Breast epithelium (tissue), 4 donors: ENCODE measurements at places on chromosomes 4 and X. TPM values are rescaled to one million over a fixed set of nuclear protein-coding genes. Genes with fewer than 3 reads are reported as not detected.

DNA sequence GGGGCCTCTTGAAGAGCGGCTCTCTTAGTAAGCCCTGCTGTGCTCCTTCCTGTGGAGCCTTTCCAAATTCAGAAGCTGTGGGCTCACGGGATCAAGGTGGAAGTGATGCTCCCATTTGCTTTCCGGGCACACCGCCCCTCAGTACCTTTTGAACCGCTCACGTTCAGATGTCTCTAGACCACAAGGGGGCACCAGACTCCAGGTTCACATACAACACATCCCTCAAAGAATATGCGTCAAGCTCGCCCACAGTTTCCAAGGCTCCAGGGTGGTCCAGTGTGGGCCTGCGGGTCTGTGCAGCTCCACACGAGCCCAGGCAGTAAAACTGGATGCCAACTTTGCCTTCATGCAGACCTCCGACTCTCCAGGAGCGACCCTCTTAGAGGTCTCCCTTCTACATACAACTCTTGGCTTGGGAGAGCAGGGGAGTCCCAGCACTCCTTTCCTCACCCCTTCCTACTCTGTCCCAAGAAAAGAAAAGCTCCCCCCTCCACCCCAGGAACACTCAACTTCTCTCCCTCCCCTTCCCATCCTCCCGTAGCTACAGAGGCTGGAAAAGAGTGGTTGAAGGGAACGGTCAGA is 11.0 kb downstream of the SUPT20HL1 start:
- H3K27me3 ChIP-seq = no peaks in the 10 kb centered on the region
- no peaks in the 10 kb centered on the region for H3K4me1 ChIP-seq
- H3K36me3 ChIP-seq = no peaks in the 10 kb centered on the region

GRCh38 chr4:65973186-65973585 is 302.9 kb upstream of the EPHA5 start:
- H3K4me3 ChIP-seq = no peak overlapping the region
- DNase-seq = no peak
- H3K27me3 ChIP-seq = no peaks in the 10 kb centered on the region

DNA sequence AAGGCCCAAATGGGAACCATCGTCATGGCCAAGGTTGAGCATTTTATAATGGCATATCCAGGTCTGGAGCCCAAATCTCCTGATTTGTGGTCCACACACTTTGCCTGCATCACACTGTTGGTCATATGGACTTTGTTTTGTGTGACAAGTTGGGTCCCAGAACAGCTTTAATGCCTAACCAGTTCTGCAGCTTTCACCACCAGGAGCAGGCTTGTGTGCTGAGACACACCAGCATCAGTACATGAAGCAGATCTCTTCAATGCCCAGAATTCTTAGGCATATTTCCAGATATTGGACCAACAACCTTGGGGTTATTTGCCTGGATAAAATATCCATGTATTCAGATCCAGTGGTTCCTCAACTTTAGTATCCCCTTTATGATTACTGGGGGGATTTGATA is 371.3 kb downstream of the FBXW7 start:
- no peaks in the 10 kb centered on the region for H3K36me3 ChIP-seq
- H3K27ac ChIP-seq = no peak overlapping the region
- H3K4me3 ChIP-seq = no peak overlapping the region

DNA sequence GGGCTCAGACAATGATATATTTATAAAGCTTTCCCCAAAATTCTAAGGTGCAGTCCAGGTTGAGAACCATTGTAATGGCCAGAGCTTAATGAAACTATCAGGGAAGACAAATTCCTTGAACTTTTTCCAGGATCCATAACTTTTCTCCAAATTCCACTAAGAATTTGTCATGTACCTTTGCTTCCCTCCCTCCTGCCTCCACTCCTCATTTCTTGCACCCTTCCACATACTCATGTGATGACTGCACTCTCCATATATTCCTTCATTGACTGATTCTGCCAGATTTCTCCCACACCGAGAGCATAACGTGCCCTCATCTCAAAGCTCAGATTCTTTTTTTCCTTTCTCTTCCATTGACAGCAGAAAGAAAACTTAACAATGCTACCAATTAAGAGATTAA is 20.9 kb upstream of the AMELX start:
- H3K27ac ChIP-seq = no peak overlapping the region
- H3K27me3 ChIP-seq = no peaks in the 10 kb centered on the region
- no peaks in the 10 kb centered on the region for H3K36me3 ChIP-seq
- DNase-seq = no peak
- H3K4me3 ChIP-seq = no peak overlapping the region

GRCh38 chrX:19761554-19762295 is 125.7 kb downstream of the SH3KBP1 start:
- H3K4me1 ChIP-seq = no peaks in the 10 kb centered on the region
- peaks cover 6% of the 10 kb centered on the region for H3K27me3 ChIP-seq
- DNase-seq = no peak
- H3K27ac ChIP-seq = no peak overlapping the region

Gene MAGEB1
- total RNA-seq = not detected

Gene RIPPLY1
- not detected for total RNA-seq

DNA sequence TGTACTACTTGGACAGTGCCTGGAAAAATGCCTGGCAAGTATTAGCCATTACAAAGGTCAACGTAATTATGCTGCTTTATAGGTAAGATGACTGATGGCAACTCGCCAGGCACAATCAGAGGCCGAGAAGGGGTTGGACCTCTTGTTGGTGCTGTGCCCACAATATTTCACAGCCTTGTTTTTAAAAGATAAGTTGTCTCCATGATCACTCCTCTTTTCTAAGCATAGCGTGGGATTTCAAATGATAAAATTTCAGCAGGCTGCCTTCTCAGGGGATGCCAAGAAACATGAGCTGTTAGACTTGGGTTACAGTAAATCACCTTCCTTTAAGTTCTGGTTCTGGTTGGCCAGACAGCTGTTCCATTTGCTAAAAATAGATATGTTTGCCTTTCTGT is 26.9 kb downstream of the HOPX start:
- no peak overlapping the region for H3K4me3 ChIP-seq
- H3K27me3 ChIP-seq = no peaks in the 10 kb centered on the region
- H3K36me3 ChIP-seq = no peaks in the 10 kb centered on the region
- H3K27ac ChIP-seq = peak overlapping the region; percentile 19

- no peaks in the 10 kb centered on the region for H3K36me3 ChIP-seq
- no peak for DNase-seq
- no peak overlapping the region for H3K27ac ChIP-seq
- H3K4me3 ChIP-seq = no peak overlapping the region
Observed at GRCh38 chrX:122047261-122047660, 999.9 kb downstream of the GLUD2 start.

Gene CWH43
- 0.66 TPM for total RNA-seq

- no peaks in the 10 kb centered on the region for H3K36me3 ChIP-seq
- H3K4me1 ChIP-seq = no peaks in the 10 kb centered on the region
- H3K27me3 ChIP-seq = peaks cover 6% of the 10 kb centered on the region
- no peak overlapping the region for H3K4me3 ChIP-seq
- no peak for DNase-seq
Observed at GRCh38 chr4:6437826-6438238, 34.6 kb downstream of the PPP2R2C start.

Gene IL21
- not detected for total RNA-seq
